Kidney glomerular epithelial cell (primary cell): ENCODE measurements at places on chromosomes 12 and 14.

DNA sequence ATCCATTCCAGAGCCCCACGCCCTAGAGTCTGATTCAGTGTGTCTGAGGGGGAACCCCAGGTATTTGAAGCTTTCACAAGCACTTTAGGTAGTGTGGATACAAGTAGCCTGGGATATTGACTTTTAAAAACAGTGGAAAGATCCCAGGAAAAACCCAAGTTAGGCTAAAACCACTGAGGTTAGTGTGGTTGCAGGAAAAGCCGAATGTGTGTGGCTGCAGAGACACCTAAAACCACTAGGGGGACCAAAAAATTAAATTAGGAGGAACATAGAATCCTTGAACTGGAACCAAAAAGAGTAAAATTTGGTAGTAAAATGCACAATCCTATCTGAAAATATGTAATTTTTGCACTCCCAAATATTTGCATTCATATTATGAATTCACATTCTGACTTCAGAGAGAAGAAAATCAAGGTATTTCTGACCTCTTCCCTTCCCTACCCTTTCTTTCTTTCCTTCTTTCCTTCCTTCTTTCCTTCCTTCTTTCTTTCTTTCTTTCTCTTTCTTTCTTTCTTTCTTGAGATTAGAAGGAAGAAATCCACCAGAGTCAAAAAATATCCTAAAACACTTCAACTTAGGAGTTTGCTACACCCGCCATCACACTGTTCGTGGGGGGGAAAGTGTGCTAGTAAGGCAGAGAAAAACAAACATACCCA is 37.8 kb downstream of the SLCO1A2 start:
- DNase-seq = no peak

- no peak for DNase-seq
Observed at GRCh38 chr12:116852303-116852702, 28.9 kb downstream of the HRK start.

- no peak for DNase-seq
Observed at GRCh38 chr12:60714141-60714900, 1118.5 kb downstream of the SLC16A7 start.

- no peak for DNase-seq
Observed at GRCh38 chr12:64400041-64400440, 4.2 kb upstream of the XPOT start.
